ENCODE measurements at places on chromosomes 7 and 10.

DNA sequence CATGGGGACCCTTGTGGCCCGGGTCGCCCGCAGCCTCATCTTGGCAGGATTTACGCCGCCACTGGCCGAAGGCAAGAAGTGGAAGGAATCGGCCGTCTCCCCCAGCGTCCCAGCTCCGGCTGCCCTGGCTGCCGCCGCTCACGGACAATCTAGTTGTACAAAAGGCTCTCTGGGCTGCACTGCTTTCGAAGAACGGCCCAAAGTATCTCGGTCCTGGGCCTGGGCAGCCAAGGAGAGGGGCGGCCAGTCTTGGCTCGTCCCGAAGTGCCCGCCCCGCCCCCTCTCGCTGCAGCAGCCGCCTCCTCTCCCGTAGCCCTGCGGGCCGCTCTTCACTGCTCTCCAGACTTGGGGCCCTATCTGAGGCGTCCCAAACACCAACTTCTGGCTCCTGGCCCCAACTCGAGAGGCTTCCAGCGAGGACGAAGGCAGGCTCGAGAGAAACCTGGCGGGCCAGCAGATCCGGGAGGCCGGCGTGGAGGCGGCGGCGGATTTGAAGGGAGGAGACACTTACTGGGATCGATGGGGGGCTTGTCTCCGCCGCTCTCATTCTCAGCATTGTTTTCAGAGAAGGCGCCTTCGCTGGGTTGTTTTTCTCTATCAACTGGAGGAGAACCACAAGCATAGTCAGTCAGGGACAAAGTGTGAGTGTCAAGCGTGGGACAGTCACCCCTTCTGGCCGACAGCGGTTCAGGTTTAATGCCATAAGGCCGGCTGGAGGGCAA lies 809 bp downstream of the HOXA9 start:
- no peak for DNase-seq

DNA sequence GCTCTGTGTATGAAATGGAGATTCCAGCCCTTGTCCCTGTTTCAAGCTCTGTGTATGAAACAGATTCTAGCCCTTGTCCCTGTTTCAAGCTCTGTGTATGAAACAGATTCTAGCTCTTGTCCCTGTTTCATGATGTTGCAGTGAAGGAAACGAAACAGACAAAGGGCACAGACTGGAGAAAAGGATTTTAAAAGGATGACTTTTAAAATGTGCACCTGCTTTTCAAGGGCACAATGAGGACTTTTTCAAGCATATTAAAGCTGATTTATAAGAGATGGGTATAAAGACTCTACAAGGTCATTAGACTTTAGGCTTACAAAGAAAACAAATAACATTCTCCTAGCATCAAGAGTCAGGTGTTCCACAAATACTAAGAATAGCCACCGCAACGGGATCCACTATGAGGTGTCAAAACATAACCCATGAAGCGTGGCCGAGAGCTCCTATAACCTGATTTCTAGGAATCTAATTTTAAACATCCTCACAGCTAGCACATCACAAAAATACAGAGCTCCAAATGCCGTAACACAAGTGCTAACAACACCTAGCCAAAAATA lies 29.0 kb downstream of the DIP2C start:
- DNase-seq = no peak

GRCh38 chr10:126135177-126135576 lies 238.8 kb downstream of the FANK1 start:
- no peak for DNase-seq

GRCh38 chr7:129980667-129981066 lies 27.9 kb upstream of the UBE2H start:
- no peak for DNase-seq

DNA sequence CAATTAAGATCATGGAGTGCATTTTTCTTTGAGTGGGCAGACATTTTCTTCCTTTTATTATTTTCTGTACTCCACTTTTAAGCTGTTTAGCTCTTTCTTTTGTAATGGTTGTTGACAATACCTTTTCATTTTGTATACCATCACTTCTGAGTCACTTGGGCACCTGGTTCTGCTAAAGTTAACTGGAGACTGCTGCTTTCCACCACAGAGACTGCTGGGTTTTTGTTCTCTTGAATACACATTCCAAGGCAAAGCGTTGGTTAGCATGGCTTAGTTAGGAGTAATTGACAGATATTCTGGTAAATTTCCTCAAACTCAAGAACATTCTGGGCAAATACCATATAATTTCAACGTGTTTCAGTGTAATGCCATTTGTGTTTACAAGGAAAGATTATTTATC lies 541.9 kb upstream of the CELF2 start:
- DNase-seq = no peak

DNA sequence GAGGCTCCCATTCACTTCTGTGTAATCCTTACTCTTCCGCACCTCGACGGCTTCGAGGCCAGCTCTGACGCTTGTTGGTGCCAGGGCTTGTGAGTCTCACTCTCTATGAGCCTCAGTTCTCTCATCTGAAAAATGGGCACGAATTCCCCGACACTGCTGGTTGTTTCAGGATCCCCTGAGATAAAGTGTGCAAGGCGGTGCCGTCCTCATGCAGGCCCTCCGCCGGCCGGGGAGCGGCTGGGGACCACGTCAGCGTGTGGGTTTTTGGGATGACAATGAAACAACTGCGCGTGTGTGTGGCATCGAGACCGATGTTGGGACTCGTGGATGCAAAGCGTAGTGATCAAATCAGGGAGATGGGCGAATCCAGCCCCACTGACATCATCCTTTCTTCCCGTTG lies 75.6 kb downstream of the FOXL3 start:
- no peak for DNase-seq

- no peak for DNase-seq
Measured at GRCh38 chr7:30678805-30679204, 3.5 kb downstream of the CRHR2 start.

- no peak for DNase-seq
Measured at GRCh38 chr7:20220293-20220761, 3.1 kb upstream of the MACC1 start.

GRCh38 chr7:531777-532176 lies 12.1 kb upstream of the PDGFA start:
- no peak for DNase-seq

Measured in thoracic aorta (tissue), 2 donors.